Activated T-helper 1 cell treated with Interleukin-2 at 50 U/mL for 16 hours (primary cell): ENCODE measurements at places on chromosomes 5 and 9.

- no peak for DNase-seq
Measured at GRCh38 chr9:91771027-91771426, 179.0 kb downstream of the ROR2 start.

GRCh38 chr9:224582-225520 lies 10.2 kb downstream of the DOCK8 start:
- no peak for DNase-seq

DNA sequence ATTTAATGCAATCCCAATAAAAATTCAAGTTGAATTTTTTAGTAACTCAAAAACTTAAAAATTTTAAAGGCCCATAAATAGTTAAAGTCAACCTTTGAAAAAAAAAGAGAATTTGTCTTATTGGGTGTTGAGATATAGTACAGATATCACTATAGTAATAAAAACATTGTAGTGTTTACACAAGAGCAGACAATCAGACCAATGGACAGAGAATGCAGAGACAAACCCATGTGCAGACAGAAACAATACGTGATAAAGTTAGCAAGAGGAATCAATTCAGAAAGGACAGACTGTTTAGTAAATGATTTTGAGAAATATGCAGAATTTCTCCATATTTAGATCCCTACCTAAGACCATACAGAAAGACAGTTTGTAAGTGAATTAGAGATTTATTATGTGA lies 33.9 kb downstream of the GOLGA1 start:
- no peak for DNase-seq

DNA sequence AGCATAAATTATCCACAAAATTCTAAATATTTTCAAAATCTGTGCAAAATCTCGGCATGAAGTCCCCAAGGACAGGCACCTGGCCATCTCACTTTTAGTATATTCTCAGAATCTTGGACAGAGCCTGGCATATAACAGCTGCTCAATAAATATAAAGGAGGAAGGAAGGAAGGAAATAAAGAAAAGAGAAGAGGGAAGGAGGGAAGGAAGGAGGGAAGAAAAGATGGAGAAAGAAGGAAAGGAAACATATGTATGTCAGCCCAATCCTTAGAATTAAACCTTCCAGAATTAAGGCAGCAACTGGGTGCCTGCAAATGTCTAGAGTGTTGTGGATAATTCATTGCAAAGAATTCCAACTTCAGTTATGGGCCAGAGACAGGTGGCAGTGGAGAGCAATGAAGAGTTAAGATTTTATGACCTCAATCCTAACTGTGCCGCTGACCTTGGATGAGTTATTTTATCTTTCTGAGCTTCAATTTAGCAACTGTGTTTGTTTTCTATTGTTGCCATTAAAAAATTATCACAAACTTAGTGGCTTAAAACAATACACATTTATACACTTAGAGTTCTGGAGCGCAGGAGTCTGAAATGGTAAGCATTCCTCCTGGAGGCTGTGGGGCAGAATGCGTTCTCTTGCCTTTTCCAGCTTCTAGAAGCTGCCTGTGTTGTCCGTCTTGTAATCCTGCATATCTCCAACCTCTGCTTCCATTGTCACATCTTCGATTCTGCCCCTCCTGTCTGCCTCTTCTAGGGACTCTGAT lies 200.9 kb upstream of the MSX2 start:
- DNase-seq = no peak

- no peak for DNase-seq
Measured at GRCh38 chr9:36080519-36080918, 43.8 kb downstream of the RECK start.

DNA sequence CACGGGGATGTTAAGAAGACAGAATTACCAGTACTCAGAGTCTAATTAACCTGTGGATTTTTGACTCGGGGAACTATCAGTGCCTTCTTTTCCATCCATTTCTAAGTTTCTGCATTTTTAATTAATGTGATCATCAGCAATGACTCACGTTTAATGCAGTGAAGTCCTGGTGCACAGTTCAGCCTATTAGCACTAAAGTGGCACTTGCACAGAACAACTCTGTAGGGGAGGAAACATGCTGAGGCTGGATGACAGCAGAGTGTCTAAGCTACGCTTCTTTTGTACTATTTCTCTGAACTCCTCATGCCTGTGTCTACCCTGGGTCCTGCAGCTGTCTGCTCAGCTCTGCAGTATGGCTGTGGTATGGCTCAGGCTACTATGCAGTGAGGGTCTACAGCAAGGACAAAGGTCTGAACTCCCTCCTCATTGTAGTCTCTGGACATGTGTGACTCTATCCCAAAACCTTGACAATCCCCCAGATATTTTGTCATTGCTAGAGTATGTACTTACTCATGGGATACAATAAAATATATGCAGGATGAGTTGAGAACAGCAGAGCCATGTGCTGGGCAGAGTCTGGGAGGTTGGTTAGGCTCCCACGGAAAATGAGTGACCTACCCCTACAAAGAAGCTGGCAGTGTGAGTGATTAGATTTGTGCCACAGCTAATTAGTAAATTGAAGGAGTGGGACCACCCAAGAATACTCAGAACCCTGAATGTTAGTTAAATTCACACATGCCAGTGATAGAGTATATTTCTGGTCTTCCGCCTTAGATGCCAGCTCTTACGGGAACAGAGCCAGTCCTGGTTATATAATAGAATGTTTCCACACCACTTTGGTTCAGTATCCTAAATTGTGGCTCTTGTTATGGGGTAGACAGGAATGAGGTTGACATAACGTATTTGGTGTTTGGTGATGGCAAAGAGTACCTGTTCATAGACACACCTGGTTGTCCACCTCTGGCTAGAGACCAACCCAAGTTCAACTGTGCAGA lies 148.0 kb downstream of the GHR start:
- DNase-seq = no peak

DNA sequence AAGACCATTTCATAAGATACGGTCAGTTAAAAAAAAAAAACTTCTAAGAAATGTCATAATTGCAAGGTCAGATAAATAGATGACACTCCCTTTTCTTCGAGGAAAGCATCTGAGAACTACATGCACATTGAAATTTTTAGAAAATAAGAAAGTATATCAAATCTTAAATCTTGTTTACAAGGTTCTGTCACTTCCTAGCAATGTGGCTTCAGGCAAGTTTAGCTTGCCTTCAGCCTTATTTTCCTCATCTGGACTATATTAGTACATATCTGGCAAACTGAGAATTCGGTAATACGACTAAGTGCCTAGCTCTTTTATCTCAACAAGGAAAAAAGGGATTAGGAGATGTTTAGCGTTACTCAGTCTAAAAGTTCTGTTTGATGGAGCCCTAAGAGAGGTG lies 32.5 kb upstream of the OR2K2 start:
- DNase-seq = no peak

- no peak for DNase-seq
Measured at GRCh38 chr9:81683238-81683637, 6.1 kb downstream of the TLE1 start.

- no peak for DNase-seq
Measured at GRCh38 chr5:40134883-40135520, 544.7 kb upstream of the PTGER4 start.

DNA sequence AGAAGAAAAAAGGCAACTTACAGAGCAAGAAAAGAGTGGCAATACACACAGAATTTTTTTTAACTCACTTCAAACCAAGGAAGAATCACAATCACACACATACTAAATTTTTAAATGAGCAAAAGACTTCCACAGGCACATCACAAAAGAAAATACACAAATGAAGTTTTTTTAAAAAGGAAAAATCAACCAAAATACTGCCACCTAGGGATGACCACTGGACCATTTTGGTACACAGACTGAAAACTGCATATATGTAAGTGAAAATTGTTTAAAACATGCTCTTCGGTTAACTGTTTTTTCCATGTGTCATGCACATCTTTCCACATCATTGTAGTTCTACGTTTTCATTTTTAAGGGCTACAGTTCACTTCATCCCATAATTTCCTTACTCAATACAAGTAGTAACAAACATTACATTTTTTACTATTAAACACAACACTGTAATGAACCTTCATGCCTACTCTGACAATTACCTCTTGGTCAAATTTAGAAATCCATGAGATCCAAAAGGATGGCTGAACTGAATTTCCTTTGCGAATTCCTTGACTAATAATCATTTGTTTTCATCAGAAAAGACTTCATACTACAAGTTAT lies 79.0 kb downstream of the FBXW11 start:
- DNase-seq = no peak

DNA sequence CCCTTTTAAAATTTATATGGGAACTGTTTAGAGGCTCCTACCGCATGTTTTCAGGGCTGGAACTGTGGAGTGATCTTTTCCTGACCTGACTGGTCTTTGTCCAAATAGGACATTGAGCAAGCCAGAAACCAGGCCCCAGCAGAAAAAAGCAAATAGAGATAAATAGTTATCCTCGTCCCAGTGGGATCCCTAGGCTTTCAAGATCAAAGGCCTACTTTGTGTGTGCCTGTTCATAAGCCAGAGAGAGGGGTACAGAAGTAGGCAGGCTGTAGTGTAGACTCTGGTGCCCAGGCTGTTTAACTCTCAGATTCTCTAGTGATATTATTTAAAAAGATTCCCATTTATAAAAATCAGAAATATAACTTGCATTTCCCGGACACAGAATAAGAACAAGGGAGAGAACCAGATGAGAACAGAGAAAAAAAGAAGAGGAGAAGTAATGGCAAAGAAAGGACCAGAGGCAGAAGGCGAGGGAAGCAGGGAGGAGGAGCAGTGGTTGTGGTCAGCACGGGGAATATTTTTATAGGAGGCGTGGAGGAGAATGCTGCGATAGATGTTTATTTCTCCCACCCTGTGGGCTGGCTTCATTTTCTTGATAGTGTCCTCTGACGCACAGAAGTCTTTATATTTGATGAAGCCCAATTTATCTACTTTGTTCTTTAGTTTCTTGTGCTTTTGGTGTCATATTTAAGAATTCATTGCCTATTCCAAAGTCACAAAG lies 101.2 kb downstream of the AOPEP start:
- no peak for DNase-seq

GRCh38 chr9:38287420-38287985 lies 105.0 kb upstream of the ALDH1B1 start:
- DNase-seq = no peak

DNA sequence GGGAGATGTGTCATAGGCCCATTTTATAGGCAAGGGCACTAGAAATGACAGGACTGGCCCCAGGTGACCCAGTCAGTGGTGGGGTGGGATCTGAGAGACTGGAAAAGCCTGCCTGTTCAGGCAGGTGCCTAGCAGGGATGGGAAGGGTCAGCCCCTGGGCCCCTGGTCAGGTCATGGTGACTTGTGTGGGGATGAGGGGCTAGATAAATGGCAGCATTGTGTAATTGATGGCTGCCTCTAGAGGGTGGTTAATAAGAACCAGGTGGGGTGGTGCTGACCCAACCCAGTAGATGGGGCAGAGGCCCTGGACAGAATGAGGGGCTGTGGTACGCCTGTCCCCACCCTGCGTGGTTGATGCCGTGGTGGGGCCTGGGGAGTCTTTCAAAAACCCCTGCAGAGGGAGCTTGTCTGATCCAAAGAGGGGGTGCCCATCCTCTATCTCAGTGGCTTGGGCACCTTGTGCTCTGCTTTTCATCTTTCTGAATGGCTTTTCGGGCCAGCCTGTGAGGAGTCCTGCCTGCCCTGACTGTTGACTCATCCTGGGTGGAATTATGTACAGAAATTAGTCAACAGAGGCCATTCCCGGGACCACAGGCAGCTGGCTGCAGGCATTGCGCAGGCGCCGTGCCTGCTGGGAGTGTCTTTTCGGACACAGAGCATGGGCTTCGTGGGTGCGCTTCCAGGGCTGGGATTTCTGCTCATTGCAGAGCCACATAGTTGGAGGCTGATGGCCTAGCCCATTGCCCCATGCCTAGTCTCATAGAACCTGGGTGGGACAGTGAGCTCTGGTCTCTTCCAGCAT lies 93.6 kb upstream of the PITX1 start:
- no peak for DNase-seq

DNA sequence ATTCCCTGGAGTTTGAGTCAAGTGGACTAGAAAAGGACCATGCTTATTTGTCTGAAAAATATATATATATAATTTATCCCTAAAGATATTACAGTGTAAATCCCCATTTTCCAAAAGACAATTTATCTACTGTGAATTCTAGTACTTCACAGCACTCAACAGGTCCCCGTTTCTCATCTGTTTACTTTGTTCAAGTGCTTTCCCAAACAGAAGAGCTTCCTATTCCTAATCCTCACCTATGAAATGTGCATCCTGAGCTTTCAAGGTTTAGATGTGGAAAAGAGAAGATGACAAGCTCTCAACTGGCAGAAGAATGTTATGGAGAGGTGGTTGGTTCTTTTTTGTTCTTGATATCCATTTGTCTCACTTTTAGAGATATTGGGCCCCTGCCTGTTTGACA lies 401.6 kb upstream of the ZNF608 start:
- no peak for DNase-seq

- no peak for DNase-seq
Measured at GRCh38 chr5:103111468-103111867, 8.5 kb downstream of the GIN1 start.

GRCh38 chr5:174760721-174761120 lies 36.3 kb downstream of the MSX2 start:
- DNase-seq = no peak

DNA sequence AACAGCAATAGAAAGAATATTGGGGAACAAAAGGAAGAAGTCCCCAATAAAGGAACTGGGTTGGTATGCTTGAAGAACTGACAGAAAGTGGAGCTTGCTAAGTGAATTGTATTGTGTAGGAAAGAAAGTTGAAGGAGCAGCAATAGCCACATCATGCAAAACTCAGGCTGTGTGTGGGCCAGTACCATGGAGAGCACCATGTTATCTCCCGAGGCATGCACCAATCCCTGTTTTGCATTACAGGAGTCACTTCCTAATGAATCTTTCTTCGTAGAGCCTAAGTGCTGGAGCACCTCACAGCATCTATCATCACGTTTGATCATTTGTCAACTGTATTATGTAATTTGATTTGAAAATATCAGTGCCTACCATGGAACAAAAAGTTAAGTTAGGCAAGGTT lies 137.7 kb upstream of the NMUR2 start:
- no peak for DNase-seq

GRCh38 chr5:131195696-131196095 lies 25.0 kb downstream of the LYRM7 start:
- no peak for DNase-seq

DNA sequence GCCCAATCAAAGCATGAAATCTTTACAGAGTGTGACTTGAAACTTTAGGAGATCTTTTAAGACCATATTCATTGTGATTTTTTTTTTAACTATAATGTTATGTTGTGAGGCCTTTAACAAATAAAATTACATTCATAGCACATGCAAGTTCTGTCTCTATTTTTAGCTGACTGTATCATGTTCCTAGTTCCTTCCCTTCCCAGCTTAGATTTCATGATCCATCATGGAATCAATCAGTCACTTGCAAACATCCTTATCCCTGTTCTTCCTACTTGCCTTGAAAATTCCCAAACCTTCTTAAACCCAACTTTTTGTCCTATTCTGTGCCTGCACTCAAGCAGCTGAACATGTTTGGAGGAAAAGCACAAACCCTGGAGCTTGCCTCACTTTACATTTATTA lies 141.8 kb downstream of the DMXL1 start:
- no peak for DNase-seq

- DNase-seq = no peak
Measured at GRCh38 chr5:128671943-128672342, 133.9 kb upstream of the FBN2 start.

GRCh38 chr5:150612905-150613670 lies 27.4 kb upstream of the SYNPO start:
- DNase-seq = no peak
